ENCODE measurements at places on chromosomes 7 and 10.
A peak's percentile ranks its signal among the peaks of the same experiment; 100 is the strongest.

DNA sequence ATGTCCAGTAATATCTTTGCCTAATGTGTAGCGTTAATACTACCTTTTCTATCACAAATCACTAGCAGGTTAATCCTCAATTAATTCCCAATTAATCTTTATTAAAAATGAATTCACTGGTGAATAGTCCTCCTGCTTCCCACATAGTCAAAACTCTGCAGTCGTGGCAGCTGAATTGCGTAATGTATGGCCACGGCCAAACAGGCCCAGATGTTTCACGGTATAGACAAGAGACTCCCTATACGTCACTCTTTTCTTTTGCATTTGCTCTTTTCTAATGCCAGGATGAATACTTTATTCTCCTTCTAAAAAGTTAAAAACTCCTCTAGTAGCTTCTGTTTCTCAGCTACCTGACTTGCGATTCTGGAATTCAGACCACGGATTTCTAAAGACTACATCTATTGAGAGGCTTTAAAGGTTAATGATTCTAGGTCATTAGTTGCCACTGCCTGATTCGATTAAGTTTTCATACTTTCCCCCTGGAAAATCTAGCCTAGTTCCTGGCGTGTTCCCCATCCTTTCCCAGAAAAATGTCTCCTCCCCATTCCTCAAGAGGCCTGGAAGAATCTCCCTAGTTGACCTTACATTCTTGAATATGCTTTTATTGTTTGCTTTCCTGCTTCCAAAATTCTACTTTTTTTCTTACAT is 16.9 kb downstream of the MEOX2 start:
- DNase-seq = no peak

- no peak for DNase-seq
Observed at GRCh38 chr10:35821339-35821911, 179.3 kb upstream of the FZD8 start.

GRCh38 chr10:48255722-48256121 is 18.8 kb downstream of the FRMPD2 start:
- no peak for DNase-seq

- no peak for DNase-seq
Observed at GRCh38 chr10:70167246-70167645, 3.1 kb downstream of the SAR1A start.

DNA sequence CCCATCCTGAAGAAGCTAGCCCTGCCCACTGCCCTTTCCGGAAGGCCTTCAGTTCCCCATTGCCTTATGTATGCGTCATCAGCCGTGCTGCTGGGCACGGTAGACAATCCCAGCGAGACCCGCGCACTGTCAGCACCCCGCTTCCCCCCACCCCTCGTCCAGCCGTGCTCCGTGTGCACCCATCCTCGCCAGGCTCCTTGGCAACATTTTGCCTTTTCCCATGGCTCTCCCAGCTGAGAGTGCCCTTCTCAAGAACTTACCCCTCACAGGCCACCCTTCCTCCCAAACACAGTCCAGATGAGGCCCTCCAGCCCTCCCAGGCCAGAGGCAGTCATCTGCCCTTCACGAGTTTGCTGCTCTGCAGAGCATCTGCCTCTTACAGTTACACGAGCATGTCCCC is 633.8 kb upstream of the FOXK1 start:
- no peak for DNase-seq

DNA sequence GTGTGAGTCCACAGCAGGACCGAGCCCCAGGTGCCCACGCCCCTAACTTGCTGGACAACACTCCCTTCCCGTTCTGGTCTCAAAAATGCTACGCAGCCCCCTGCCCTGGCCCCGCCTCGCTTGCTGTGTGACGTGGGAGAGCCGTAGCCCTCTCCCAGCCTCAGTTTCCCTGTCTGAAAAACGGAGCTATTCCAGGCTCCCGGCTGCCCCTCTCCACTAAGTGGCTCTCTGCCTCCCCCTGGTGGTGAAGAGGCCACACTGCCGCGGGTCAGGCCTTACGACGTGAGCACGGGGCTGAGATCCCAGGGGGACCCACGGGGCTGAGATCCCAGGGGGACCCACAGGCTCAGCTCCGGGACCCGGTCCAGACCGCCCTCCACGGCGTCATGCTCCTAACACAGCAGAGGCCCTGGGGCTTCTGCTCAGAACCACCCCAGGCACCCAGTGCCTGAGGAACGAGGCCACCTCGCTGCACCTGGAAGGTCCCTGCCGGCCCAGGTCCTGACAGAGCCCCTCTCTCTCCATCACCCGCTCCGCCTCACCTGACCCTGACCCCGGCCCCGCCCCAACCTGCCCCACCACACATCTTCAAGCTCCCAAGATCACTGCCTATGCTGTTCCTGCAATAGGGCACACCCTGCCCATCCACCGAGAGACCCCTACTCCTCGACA is 26.7 kb downstream of the MICALL2 start:
- peak; percentile 69 for DNase-seq

- no peak for DNase-seq
Observed at GRCh38 chr7:30563326-30563942, 31.2 kb upstream of the GARS1 start.

DNA sequence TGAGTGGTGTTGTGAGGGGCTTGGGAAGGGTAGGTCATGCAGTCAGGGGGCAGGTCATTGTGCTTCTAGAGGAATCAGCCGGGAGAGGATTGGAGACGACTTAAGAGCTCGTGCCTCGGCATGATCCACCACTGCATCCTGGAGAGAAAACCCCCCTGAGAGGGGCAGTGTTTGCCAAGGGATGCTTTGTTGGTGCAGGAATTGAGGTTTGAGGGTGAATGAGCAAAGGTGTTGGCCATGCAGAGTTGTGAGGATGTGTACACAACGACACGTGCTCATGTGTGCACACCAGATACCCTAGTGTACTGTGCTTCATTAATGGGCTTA is 85.6 kb upstream of the ANLN start:
- no peak for DNase-seq

DNA sequence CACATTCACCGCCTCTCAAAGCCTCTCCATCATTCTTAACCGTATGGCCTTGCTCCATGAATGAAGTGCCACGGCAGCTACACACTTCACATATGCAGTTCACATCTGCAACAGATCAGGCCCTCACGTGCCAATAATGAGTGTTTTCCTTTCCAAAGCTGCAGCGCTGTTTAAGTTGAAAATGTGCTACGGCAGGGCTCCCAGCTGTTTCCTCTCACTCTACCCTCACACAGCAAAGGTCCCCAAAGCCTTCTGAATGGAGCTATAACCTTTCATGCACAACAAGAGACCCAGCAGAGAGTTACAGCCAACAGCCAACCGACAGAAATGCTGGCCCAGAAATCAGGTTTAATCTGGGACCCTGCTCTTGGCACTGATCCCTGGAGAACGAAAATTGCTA is 236.1 kb downstream of the ELMO1 start:
- DNase-seq = no peak

- DNase-seq = no peak
Observed at GRCh38 chr10:98262571-98262970, 5.4 kb downstream of the LOXL4 start.

GRCh38 chr10:81953420-81953819 is 78.4 kb downstream of the NRG3 start:
- no peak for DNase-seq

- no peak for DNase-seq
Observed at GRCh38 chr7:28067171-28067570, 113.4 kb downstream of the JAZF1 start.

- no peak for DNase-seq
Observed at GRCh38 chr10:22460531-22461403, 115.5 kb downstream of the SPAG6 start.

DNA sequence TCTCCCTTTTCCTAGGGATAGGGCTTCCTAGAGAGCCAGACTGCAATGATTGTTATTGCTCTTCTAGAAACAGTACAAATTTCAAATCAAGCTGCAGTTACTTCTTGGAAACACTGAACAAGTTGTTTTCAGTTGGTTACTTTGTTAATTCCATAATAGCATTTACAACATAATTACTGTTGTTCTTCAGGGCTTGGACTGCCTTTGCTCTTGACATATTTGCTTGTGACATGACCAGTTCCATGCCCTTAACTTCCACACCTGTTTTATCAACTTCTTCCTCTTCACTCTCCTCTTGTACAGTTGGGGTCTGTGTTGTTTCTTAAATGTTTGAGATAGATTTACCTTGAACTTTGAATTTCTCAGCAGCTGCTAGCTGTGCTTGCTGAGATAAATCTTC is 104.4 kb downstream of the SEC23IP start:
- DNase-seq = no peak

DNA sequence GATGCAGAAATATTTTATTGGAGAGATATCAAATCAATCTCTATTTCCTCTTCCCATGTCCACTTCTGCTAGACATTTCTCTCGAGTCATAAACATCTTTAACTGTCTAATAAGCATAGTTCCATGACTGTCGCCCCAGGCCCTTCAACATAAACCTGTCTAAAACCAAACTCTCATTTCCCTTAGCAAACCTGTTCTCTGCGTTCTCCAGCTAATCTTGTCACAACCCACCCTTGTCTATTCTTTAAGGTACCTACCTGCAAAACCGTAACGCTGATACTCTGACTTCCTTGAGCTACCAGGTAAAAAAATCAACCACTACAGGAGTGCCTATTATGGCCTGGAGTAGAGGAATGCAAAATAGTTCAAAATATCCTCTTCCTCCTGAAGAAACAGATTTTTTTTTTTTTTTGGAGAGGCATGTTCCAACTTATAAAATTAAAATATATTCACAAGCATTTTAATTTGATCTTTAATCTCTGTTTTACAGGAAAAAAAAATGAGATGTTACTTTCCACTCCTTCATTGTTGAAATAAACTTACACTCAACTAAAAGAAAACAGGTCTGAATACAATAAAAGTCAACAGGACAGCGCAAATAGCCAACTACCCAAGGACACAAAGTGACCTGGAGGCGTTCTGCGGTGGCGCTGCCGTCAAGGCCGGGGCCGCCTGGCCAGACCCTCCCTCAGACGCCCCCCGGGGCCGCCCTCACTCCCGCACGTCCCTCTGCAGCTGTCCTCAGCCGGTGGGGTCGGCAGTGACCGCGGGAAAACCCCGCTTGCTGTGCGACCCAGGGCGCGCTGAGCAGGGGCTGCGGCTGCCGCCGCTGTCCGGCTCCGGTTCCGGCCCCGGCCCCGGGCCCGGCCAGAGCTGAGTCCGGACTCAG is 765 bp downstream of the SLC25A40 start:
- DNase-seq = no peak

GRCh38 chr7:92685136-92686042 is 95.2 kb upstream of the FAM133B start:
- peak; percentile 48 for DNase-seq

- DNase-seq = no peak
Observed at GRCh38 chr10:118409295-118409694, 67.2 kb upstream of the FAM204A start.

DNA sequence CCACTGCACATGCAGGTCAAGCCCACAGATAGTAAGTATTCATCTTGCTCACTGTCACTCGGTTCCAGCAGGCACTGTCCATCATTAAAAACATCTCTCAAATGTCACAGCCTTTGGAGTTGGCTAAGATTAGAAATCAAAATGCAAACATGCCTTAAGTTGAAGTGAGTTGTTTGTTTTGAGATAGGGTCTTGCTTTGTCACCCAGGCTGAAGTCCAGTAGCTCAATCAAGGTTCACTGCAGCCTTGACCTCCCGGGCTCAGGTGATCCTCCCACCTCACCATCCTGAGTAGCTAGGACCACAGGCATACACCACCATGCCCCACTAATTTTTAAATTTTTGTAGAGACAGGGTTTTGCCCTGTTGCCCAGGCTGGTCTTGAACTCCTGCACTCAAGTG is 98.1 kb downstream of the EBF3 start:
- DNase-seq = no peak

DNA sequence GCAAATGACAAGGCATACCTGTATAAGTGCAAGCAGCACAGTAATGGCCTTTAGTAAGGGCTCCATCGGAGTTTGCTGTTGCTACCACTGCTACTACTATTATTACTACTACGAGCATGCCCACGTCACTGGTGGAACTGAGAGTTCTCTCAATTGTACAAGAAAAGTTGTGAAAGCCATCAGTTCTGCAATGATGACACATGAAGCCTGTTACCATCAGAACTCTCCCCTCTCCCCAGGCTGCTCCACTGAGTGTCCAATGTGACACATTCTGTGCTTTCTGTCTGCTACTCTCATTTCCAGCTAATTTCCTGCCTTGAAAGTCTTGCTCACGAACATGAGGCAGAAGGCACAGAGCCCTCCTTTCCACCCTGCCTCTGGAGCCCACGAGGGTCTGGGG is 263.2 kb upstream of the MGMT start:
- DNase-seq = no peak

- no peak for DNase-seq
Observed at GRCh38 chr7:92730808-92731207, 105.6 kb downstream of the CDK6 start.

DNA sequence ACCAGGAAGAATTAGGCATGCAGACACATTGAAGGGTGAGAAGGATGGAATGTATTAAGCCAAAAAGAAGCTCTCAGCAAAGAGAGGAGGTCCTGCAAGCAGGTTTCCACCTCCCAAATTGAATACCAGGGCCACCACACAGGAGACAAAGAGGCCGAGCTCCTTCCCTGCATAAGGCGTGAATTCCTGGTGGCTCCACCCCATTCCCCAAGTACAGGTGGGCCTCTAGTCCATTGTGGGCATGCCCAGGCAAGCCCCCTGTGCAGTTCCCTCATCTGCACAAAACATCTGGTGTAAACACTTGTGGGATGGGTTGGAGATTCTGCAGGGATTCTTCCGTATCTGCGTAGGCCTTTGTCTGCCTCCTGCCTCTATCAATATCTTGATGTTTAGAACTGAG is 817.5 kb downstream of the NRG3 start:
- DNase-seq = no peak

GRCh38 chr10:27247006-27247405 is 6.4 kb upstream of the ACBD5 start:
- DNase-seq = no peak

GRCh38 chr10:43502931-43503330 is 66.0 kb downstream of the ZNF487 start:
- DNase-seq = no peak

DNA sequence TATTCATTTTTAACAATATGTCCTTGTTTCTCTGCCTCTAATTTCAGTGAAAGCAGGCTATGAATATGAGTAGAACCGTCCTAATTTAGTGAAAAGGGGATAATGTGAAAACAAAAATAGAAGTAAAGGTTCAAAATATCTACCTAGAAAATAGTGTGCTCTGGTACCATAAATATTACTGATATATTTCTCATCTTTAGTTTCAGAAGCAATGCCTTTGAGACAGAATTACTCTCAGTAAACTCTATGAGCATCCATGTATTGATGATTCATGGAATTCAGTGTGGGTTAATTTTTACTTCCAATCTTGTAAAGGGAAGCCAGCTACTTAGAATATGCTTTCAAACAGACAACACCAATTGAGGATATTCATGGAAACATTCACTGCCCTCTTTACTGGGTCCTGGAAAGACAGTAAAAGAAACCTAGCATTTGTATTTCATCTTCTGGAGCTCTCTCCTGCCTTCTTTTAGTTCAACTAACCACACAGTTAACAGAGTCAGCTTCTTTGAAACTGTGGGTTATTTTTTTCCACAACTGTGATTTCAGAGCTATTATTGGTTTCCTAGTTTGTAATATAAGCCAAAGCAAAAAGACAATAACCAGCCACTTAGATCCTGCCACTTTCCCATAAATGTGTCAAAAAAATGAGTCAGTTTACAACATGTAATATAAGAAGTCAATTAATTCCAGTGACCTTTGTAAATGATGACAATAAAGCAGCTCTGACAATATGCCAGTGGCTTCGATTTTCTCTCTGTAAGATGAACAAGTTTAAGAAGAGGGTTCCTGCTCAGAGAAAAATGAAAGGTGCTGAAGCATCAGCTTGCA is 1.7 kb downstream of the LRRN3 start:
- DNase-seq = no peak

- no peak for DNase-seq
Observed at GRCh38 chr7:44849885-44850544, 2.1 kb upstream of the H2AZ2 start.

Measured in stimulated activated CD4-positive, alpha-beta T cell treated with anti-CD3 and anti-CD28 coated beads, Interleukin-2, amount 100 ng/mL, for 4 hours (primary cell).